ENCODE measurements at places on chromosomes 3 and 15.

DNA sequence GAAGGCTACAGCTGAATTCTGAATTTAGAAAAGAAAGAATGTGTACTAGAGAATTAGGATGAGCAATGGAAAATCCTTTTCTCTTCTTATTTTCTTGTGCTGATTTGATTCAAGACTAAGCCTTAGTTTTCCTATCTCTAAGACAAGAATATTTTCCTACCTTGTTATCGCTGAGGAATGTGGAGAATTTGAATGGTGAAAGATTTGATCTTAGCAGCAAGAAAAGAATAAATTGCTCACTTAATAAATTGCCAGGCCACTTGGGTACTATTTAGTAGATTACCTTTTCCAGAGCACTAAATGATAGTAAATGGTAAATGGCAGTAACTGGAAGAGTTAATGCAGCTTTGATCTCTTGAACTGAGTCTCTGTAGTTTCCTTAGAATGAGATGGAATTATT, 145.7 kb upstream of the MEIS2 start:
- DNase-seq: no peak

DNA sequence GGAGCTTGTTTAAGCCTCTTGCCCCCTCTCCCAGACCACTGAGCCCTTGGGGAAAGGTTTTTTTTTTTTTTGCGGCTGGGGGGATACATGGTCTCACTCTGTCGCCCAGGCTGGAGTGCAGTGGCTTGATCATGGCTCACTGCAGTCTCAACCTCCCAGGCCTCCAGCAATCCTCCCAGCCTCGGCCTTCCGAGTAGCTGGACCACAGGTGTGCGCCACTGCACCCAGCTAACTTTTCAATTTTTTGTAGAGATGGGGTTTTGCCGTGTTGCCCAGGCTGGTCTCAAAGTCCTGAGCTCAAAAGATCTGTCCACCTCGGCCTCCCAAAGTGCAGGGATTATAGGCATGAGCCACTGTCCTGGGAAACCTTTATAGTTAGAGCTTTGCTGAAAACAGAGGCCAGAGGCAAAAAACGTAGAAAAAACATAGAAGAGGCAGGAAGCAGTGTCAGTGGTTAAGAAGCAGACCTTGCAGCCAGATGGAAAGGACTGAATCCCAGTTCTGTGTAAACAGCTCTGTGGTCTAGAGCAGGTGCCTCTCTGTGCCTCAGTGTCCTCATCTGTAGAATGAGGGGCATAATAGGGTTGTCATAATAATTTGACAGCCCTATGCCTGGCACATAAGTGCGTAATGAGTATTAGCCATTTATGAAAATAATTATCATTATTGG, 33.1 kb downstream of the CMTM7 start:
- DNase-seq: no peak

DNA sequence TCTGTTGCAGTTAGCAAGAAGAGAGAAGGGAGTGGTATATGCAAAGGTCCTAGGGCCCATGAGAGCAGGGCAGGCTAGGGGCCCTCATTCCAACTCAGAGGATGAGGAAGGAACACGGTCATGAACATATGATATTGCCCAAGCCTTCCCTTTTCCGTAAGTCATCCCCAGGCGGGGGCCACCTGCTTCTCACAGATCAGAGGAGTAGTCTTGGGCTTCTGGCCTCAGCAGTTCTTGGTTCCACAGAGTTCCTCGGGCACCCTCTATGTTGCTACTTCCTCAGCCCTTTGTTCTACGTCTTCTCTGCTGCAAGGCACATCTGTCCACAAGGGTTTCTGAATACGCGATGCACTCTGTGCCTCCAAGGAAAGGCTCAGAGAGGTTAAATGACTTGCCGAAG, 25.3 kb downstream of the EPHB3 start:
- DNase-seq: no peak

DNA sequence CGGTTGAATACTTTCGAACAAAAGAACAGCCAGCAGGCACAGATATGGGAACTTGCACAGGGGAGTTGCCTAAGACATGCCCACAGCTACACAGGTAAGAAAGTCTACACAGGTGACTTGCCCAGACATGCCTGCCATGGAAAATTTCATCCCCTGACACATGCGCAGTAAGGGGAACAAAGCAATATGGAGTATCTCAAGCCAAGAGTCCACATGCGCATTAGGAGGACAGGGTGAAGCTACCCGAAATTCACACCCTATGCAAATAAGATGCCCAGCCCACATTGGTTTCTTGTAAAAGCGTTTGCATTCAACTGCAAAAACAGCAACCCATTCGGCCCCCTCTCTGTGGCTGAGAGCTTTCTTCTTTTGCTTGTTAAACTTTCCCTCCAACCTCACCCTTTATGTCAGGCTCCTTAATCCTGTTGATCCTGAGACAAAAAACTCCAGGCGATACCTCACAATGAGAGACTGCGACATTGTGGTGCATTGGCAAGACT, 49.3 kb upstream of the TRPM1 start:
- DNase-seq: no peak

GRCh38 chr3:111594781-111595180, 365 bp downstream of the ZBED2 start:
- DNase-seq: no peak

Measured in activated T-helper 1 cell treated with anti-CD3 and anti-CD28 coated beads, Interleukin-2, amount 50 U/mL, for 16 hours (primary cell).